ENCODE measurements at places on chromosomes 1 and 21.

GRCh38 chr1:230197644-230198567 is 130.9 kb downstream of the GALNT2 start:
- DNase-seq, result no peak

GRCh38 chr1:65703853-65704252 is 88.8 kb upstream of the PDE4B start:
- no peak for DNase-seq

GRCh38 chr1:3003941-3004270 is 17.4 kb upstream of the ACTRT2 start:
- DNase-seq, result no peak

GRCh38 chr21:43611598-43612369 is 47.5 kb downstream of the HSF2BP start:
- DNase-seq, result peak; percentile 82

DNA sequence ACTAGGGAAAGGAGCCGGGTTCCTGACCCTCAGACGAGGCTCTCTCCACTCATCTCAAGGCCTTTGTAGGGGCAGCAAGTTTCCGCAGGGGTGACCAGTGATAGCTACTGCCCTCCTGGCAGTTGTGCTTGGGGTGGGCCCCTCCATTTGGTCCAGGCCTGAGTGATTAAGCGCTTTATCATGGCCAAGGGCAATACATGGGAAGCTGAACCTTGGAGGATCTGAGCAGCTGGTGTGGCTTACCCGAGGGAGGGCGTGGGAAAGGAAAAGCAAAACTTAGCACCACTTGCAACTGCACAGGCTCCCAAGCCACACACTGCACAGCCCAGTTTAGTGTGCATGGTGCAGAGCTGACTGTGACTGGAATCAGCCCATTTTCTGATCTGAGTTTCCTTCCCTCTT is 47.8 kb downstream of the GADD45A start:
- peak; percentile 87 for DNase-seq

DNA sequence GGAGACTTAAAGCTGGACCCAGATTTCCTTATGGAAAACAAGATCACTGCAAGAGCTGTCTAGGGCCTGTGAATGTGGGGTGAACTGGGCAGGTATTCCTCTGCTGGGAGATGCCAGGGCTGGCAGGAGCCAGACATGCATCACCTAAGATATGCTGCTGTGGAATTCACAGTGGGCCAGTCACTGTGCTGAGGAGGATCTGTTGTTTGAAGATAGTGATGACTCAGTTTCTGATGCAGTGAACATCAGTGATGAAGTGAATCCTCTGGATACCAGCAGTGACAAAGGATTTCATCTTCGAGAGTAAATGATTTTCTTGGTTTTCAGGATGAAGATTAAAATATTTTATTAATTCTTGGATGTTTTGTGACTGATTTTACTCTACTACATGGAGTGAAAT is 29.9 kb upstream of the CAMSAP2 start:
- DNase-seq, result peak; percentile 49

DNA sequence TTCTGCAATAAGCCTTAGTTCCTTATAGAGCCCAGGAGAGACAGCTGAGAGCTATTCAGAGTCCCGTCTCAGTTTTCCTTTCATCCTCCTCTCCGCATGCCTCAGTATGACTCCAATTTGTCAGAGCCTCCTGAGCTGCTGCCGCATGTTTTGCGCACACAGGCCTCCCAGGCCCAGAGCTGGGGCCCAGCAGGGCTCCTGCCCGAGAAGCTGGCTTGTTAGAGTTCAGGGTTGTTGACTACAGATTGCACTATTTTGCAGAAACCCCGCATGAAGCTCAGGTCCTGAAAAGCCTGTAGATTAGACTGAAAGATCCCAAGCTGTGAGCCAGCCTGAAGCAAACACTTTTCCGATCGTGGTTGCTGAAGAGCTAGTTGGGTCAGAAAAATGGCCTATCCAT is 51.5 kb downstream of the IGSF5 start:
- no peak for DNase-seq

GRCh38 chr1:95991787-95992520 is 729.6 kb upstream of the PTBP2 start:
- DNase-seq, result no peak

Data from iris pigment epithelial cell (primary cell).